Hepatic stellate cell (primary cell): ENCODE measurements at places on chromosomes 13 and 19.

- DNase-seq = no peak
Measured at GRCh38 chr13:33639626-33640080, 178.3 kb upstream of the RFC3 start.

GRCh38 chr13:32033744-32034143 is 2.2 kb downstream of the FRY start:
- DNase-seq = no peak

- DNase-seq = no peak
Measured at GRCh38 chr13:87124785-87125074, 546.4 kb upstream of the SLITRK5 start.

DNA sequence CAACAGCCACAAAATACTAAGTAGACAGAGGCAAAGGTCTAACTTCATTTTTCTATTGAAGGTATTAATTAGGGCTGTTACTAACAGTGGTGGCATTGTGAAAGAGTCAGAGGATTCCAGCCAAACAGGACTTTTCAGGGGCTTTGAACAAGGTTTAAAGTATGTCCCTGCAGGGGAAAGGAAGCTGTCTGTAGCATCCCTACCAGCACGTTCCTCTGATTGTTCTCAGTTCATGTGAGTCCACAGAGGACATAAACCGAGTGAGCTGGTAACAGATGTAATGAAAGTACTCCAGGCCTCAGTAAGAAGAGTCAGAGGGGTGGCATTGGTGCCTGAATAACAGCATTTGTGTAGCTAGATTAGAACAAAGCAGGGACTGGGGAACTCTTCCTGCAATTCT is 15.3 kb upstream of the SPATA13 start:
- no peak for DNase-seq

DNA sequence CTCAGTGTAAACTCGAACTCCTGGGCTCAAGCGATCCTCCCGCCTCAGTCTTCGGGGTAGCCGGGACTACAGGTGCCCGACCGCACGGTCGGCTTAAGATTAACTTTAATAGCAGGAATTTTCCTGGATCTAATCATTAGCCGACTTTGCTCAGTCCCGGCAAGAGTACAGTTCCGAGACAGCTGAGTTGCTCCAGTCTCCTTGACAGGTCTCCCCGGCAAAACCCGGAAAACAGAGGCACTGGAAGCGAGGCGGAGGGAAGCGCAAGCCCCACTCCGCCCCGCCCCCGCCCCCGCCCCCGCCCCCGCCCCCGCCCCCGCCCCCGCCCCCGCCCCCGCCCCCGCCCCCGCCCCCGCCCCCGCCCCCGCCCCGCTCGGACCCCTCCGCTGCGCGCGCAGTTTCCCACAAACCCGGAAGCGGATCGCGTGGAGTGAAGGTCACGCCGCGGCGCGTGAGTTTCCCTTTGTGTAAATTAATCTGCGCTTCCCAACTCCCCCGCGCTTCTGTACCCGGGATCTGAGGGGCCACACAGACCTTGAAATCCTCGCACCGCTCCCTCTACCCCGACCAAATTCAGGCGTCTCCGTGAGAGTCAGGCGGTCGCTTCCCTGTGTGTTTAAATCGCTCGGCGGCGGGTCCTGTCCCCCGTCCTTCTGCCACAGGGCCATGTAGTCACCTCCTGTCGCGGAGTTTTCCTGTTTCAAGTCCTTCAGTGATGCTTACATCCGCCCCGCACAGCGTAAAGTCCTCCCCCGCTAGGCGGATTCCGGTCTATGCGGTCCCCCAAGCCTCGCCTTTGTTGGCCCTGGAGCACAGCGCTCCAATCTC is at the start of gene ZNF480:
ZNF480 (plus strand) TSS at position 397 of the 828 bp plus-strand sequence. CDS start 3,244 bp downstream, outside the sequence.
- DNase-seq = peak; percentile 79
